ENCODE measurements at places on chromosomes 6 and 20.

- DNase-seq = no peak
Observed at GRCh38 chr6:34616227-34616585, 60.1 kb upstream of the SPDEF start.

DNA sequence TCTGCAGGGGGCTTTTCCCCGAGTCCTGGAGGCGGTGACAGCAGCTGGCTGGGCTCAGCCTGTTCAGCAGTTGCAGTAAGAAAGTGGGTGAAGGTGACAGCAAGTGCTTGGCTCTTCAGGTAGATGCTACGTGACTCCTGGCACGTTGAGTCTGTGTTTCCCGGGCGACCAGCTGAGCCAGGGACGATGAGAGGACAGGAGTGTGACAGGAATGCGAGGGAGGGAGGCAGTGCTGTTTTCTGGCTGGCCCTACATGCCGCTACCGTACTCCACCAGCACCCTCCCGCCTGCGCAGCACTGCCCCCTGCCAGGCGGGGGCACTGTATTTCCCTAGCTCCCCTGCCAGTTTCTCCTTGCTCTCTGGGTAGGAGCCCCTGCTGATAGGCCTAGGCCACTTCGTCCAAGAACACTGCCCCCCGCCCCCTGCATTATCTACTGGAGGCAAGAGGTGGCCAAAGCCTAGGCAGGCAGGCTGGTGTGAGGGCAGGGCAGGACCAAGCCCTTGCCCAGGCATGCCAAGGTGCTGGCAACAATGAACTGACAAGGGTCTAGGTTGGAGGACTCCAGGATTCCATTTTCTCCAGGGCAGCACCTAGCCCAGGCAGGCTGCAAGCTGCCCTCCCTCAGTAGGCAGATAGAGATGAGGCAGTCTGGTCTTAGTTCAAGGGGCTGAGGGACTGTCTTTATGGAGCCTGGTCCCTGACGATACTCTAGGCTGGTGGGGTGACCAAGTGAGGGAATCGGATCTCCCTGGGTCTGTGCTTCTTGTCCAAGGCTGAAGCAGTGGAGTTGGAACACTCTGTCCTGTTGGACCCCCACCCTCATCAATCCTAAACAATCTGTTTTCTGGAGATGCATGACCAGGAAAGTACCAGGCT is 19.2 kb downstream of the MRPS18A start:
- no peak for DNase-seq

GRCh38 chr6:148711833-148712654 is 34.8 kb upstream of the UST start:
- DNase-seq = no peak

- no peak for DNase-seq
Observed at GRCh38 chr20:2691127-2691526, 1.5 kb upstream of the EBF4 start.

DNA sequence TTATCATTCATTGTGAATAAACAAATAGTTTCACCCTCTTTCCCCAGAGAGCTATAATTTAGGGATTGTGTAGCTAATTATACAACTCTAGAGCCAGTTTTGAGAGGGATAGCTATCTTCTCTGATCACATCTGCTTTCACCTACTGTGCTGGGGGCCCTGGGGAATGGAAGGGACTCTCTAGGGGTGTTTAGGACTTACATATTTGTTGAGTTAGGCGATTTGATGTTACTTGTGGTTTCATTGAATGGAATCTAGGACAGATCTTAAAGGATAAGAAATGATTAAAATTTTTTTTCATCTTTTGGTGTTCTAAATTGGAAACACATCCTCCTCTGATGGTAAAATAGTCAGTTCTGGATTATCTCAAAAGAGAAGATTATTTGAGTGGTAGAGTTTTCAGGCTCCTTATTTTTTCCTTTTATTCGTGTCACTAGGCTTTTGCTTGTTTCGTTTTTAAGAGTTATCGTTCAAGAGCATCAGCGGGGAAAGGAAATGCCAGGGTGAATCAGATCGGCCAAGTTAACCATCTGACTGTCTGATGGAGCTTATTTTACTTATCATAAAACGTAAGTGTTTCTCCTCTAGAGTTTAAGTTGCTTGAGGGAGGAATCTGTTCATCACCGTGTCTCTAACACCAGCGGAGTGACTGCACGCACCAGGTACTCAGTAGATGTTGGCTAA is 236.7 kb downstream of the FARS2 start:
- no peak for DNase-seq

DNA sequence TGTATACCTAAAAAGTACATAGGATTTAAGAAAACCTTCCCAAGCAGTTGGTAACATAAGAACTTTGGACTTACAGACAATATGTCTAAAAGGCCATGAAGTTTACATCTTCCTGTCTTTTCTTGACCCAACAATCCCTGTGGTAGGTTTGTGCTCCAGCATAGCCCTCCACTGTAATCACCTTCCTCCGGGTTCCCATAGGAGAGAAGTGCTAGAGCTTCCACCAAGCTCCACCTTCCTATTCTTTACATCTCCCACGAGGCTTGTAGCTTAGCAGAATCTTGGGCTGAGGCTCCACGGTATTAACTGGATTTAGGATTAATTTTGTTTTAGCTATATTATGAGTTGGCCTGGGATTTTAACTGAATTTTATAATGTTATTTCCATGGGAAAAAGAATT is 23.3 kb downstream of the ADGRG6 start:
- DNase-seq = no peak

GRCh38 chr6:4402477-4402976 is 267.2 kb upstream of the ECI2 start:
- no peak for DNase-seq

DNA sequence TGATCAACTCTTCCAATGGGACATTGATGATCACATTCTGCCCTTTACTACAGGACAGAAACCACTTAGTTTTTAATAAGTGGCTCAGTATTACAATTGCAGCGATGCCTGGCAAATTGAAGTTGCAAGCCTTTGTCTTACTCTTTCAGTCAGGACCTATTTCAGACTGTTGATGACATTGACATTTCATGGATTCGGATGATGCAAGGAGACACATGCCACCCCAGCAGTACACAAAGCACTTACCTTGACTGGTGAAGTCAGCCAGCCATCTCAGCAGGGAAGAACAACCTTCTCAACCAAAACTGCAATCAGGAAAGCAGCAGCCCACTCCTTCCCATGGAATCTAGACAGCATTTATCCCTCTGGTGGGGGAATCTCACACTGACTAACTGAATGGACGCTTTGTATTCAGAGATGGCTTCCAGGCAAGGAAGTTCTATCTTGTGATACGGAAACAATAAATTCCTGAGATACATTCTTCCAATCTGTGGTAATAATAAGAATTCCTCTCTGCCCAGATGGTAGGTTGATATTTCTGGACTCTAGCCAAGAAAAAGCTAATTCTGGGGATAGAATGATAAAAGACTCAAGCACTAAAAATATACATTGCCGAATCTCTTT is 24.8 kb downstream of the NFYA start:
- no peak for DNase-seq

GRCh38 chr6:142802124-142802523 is 142.9 kb downstream of the HIVEP2 start:
- DNase-seq = peak; percentile 36

DNA sequence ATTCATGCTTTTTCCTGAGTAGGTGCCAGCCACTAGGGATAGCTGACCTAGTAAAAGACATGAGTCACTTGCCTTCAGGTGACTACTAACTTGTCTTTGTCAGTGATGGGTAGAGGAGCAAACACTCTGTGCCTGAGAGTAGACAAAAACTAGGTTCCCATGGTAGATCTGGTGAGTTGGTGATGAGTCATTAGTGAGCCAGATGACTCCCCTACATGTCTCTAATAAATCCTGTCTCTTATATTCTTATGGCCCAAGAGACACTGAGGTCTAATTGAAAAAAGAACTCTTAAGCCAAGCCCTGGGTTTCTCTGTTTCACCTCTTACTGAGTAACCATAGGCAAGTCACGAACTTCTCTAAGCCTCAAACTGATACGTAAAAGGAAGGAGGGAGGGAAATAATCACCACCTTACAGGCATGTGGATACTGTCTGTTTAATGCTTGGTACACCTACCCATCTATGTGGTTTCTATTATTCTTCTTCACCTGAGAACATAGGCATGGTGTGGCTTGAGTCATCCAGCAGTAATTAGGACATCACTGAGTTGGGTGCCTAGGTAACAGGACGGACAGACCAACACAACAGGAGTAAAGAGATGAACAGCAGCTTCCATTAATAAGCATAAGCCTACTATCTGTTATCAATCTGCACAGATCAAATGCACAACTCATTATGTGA is 20.3 kb downstream of the TTPAL start:
- DNase-seq = no peak

- DNase-seq = no peak
Observed at GRCh38 chr6:39430871-39431523, 108.5 kb upstream of the KCNK16 start.

DNA sequence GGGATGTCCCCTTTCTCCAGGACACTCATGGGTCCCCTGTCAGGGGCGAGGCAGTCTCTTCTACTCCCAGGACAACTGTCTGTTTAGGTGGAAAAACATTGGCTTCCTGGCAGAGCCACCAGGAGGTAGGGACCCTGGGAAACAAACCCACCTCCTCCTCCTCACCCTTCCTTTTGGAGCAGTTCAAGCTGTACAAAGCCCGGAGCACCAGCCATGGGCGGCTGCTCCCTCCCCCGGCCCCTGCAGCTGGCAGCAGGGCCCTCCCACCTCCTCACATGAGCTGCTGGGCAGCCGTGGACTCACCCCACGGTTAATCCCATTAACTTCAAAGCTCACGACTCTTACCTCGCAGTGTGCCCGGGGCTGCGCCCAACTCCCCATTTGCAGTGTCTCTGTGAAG is 48.6 kb downstream of the CDH4 start:
- DNase-seq = no peak

GRCh38 chr6:149266659-149267058 is 50.9 kb upstream of the TAB2 start:
- DNase-seq = no peak

DNA sequence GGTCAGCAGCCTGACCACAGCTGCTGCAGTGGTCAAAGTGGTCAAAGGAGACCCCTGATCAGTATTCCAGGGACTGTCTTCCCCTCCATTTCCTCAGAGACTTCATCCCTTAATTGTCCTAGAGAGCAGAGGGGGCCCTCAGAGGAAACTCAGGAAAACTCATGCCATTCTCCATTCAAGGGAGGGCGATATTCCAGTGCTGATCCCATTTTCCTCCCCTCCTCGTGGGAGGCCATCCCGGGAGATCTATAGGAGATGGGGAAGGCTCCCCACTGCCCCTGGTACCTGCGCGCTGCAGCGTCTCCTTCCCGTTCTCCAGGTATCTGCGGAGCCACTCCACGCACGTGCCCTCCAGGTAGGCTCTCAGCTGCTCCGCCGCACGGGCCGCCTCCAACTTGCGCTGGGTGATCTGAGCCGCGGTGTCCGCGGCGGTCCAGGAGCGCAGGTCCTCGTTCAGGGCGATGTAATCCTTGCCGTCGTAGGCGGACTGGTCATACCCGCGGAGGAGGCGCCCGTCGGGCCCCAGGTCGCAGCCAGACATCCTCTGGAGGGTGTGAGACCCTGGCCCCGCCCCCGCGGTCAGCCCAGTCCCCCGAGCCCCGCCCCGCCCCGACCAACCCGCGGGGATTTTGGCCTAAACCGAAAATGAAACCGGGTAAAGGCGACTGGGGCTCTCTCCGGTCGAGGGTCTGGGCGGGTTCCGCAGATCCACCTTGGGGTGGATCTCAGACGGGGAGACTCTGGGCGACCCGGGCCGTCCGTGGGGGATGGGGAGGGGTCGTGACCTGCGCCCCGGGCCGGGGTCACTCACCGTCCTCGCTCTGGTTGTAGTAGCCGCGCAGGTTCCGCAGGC is 878 bp downstream of the HLA-C start:
- DNase-seq = no peak
